Umbilical cord (tissue), 2 donors: ENCODE measurements at places on chromosomes 5 and 9.

- DNase-seq = no peak
Measured at GRCh38 chr9:4495537-4495936, 5.3 kb downstream of the SLC1A1 start.

GRCh38 chr5:181170996-181171395 lies 23.6 kb downstream of the OR2V2 start:
- no peak for DNase-seq

GRCh38 chr5:139743001-139743771 lies 52.4 kb upstream of the PSD2 start:
- DNase-seq = no peak

DNA sequence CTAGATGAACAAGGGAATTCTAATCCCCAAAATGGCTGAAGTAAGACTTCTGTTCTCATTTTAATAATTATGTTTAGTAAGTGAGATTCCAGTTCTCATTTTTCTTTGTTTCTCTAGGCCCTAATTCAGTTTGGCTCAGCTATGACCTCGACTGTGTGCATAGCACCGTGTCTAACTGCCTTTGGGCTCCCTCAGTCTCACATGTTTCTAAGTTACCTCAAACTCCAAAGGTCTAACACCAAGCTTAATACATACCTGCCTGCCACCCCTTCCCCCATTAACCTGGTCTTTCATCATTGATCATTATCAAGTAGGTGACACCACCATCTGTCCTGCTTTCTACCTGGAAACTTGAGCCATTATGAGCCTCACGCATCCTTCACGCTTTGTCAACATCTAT lies 273.2 kb downstream of the SAXO1 start:
- DNase-seq = no peak

GRCh38 chr9:130942679-130943078 lies 3.6 kb upstream of the FIBCD1 start:
- no peak for DNase-seq

GRCh38 chr9:134736791-134737497 lies 95.3 kb downstream of the COL5A1 start:
- DNase-seq = no peak

DNA sequence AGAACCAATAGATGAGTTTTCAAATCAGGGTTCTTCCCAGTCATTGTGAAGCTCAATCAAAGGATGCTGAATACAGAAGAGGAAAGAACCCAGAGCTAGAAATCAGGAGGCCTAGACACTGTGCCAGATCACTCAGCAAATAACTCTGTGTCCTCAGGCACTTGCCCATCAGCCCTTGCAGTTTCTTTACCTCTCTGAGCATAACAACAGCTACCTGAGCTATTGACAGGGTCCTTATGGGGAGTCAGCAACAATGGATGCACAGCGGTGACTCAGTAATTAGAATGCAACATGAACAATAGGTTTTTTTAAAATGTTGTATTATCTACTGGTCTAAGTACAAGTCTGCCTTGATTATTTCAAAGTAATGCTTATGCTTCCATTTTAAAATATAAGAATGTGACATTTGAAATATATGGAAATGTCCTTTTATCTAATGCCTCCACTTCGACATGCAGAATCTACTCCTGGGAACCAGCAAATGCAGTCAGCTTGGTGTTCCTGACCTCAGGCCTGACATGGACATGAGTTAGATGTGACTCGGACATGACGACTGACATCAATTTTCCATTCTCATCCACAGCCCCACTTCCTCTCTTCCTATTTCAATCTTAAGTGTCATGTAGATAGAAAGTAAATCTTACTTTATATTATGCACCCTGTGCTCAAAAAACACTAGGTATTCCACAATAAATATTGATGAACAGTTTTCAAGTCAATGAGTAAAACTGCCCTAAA lies 155.0 kb downstream of the TLE1 start:
- no peak for DNase-seq

DNA sequence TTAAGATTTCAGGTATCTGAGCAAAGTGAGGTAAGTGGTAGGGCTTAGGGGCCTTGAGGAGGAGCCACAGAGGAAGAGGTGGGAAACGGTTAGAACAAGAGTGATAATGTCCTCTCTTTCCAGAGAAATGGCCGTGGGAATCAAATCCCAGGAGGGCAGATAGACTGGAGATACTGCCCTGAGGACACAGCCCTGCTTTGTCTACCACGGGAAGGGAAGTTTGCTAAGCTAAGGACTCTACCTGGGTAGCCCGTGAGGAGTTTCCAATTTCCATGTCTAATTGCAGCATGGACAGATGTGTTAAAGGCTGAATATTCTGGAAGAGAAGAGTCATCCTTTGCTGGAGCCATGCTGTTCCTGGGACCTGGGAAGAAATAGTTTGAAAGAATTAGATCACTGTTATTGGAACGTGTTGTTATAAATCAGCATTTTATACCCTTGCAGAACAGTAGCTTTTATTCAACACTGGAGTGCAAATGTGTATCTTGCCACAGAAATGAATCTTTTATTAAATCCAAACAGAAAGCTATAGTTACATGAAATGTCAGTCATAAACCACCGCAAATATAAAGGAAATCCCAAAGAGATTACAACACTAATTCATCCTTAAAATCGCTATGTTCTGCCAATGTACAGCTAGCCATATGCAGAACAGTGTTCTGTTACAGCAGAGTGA lies 133.2 kb upstream of the LHFPL2 start:
- peak; percentile 62 for DNase-seq

DNA sequence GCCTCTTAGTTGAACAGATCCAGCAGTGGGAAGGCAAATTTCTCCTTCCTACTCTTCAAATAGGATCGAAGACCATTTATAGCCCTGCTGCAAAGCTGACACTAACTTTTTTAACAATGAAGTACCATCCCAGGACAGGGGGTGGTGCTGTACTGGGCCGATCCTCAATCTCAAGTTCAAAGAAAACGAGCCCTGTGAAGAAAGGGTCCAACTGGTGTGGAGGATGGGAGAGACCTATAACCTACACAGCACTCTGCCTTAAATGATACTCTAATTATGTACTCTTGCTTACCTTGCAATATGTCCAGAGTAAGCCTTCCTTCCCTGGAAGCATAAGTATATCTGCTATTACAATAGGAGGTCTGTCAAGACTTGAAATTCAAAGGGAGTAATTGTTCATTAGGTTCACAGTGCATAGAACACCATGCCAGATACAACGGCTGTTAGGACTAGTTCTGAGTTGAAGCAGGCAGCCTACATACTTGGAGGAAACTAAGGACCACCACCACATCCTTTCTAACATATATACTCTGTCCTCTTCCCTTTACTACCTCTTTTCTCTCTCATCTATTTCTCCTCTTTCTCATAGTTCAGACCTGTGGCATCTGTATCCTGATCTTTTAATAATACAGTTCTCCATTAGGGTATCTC lies 6.2 kb downstream of the ETF1 start:
- DNase-seq = no peak

DNA sequence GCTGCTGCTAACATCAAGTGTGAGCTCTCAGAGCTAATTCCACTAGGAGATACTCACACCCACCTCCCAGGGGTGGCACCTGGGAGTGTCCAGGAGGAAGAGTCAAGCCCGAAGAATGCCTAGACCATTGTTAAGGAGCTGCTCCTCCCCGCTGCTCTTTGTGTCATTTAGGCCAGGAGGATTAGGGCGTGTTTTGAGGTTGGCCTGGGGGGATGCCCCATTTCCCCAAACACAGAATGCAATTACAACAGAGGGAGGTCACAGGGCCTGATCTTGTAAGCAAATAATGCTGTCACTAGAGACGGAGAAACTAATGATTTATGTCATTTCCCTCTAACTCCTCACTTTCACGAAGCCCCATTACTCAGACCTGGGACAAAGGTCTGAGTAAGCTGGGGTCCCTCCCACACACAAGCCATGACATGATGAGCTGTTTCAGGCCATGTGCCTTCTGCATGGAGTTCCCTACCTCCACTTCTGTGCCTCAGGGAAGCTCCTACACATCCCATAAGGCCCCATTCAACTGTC lies 312.5 kb downstream of the ACTL7B start:
- DNase-seq = no peak
